ENCODE measurements at places on chromosomes 1 and 21.
A peak's percentile ranks its signal among the peaks of the same experiment; 100 is the strongest.

DNA sequence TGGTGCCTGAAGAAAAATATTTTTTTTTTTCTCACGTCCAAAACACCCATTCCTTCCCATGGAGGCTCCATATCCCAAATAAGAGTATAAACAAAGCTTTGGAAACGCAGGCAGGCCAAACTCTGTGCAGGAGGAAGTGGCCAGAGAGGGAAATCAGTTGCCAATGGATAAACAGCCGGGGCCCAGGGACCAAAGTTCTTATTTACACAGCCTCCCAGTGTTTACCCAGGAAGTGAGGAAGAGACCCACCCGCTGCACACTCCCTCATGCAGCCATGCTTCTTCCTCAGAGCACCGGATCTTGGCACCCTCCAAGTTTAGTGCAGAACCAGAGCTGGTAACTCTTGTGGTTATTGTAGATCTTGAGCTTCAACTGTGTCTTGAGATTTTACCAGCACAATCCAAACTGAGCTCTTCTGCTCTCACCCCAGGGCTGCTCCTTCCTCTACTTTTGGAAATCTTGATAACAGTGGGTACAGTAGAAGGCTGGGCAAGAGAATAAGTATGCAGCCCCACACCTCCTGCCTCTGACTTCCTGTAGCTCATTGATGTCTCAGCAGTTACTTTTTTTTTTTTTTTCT, 14.2 kb downstream of the MARCKSL1 start:
- DNase-seq = peak; percentile 18

DNA sequence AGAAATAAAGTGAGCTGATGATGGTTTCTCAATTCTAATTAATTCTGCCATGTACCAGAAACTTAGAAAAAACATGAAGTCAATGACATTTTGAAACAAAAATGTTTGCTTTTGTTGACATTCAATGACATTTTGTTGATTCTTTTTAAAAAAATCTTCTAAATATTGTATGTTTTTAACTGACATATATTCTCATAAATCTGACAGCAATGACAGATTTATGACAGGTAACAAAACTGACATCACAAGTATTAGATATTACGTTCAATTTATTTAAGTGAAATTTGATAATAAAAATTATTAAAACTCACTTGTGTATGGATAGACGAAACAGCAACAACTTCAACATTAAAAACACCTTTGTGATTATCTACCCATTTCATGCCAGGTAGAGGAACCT, 36.0 kb upstream of the ANGPTL3 start:
- DNase-seq = no peak

GRCh38 chr1:113133038-113133437, 60.0 kb downstream of the LRIG2 start:
- peak; percentile 30 for DNase-seq

- no peak for DNase-seq
These were observed 88.1 kb downstream of the GPATCH2 start for GRCh38 chr1:217542837-217543236.

GRCh38 chr1:229171934-229172333, 99.0 kb upstream of the RAB4A start:
- DNase-seq = no peak

GRCh38 chr1:154716011-154716410, 108.0 kb upstream of the ADAR start:
- no peak for DNase-seq

GRCh38 chr21:44800971-44801467, 601 bp downstream of the UBE2G2 start:
- DNase-seq = peak; percentile 32

GRCh38 chr21:33112681-33113080, 42.7 kb downstream of the OLIG1 start:
- DNase-seq = no peak

DNA sequence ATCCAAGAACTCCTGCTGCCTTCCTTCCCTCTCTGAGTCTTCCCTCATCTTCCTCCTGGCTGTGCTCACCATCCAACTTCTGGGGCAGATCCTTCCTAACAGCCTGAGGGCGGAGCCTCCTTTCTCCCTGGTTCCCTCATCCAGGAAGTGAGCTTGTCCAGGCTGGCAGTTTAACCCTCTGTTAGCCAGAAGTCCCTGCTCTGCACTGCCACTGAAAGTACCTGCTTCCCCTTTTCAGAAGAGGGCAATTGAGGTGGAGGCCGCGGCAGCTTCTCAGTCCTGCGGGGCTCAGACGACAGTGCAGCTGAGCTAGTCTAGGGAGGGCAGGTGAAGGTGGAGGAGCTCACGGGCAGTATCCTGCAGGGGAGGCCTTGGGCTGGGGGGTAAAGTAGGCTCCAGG, 149.1 kb downstream of the FCRL5 start:
- no peak for DNase-seq

DNA sequence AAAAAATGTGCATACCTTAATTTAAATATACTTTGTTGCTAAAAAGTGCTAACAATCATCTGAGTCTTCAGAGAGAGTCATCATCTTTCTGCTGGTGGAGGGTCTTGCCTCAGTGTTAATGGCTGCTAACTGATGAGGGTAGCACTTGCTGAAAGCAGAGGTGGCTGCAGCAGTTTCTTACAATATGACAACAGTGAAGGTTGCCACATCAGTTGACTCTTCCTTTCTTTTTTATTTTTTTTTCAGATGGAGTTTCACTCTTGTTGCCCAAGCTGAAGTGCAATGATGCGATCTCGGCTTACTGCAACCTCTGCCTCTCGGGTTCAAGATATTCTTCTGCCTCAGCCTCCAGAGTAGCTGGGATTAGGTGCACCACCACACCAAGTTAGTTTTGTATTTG, 2.6 kb upstream of the CFAP45 start:
- no peak for DNase-seq

- no peak for DNase-seq
These were observed 214 bp downstream of the NCAM2 start for GRCh38 chr21:20998456-20998789.

GRCh38 chr1:112231331-112231730, 164.7 kb upstream of the CTTNBP2NL start:
- no peak for DNase-seq

DNA sequence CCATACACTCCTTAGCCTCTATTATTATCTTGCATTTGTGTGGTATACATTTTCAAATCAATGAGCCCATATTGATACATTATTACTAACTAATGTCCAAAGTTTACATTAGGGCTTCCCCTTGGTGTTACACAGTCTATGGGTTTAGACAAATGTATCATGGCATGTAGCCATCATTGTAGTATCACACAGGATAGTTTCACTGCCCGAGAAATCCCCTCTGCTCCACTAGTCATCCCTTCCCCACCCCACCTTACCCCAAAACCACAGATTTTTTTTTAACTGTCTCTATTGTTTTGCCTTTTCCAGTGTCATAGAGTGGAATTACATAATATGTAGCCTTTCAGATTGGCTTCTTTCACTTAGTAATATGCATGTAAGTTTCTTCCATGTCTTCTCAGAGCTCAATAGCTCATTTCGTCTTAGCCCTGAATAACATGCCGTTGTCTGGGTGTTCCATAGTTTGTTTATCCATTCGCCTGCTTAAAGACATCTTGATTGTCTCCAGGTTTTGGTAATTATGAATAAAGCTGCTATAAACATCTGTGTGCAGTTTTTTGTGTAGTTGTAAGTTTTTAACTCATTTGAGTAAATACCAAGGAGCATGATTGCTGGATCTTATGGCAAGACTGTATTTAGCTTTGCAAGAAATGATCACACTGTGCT, 86.4 kb upstream of the LYST start:
- DNase-seq = peak; percentile 62

- no peak for DNase-seq
These were observed 40.6 kb downstream of the SRRM1 start for GRCh38 chr1:24683713-24684162.

- no peak for DNase-seq
These were observed 12.6 kb upstream of the ADORA3 start for GRCh38 chr1:111516005-111516535.

DNA sequence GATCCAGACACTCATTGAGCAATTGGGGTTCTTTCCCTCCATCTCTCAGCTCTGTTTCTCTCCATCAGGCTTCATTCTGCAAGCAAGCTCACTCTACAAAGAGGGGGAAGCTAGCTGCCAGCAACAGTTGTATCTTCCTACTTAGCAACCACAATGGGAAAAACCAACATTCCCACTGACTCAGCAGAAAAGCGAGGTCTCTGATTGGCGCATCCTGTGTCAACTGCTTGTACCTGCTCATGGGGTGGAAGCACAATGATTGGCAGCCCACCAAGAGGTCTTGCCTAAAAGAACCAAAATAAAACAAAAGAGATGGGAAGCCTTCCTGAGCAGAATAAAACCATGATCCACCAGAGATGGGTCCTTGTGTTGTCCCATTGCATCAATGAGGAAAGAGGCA, 4.0 kb upstream of the CDA start:
- no peak for DNase-seq

- DNase-seq = no peak
These were observed 3.3 kb downstream of the SH3BP5L start for GRCh38 chr1:248822148-248823032.

DNA sequence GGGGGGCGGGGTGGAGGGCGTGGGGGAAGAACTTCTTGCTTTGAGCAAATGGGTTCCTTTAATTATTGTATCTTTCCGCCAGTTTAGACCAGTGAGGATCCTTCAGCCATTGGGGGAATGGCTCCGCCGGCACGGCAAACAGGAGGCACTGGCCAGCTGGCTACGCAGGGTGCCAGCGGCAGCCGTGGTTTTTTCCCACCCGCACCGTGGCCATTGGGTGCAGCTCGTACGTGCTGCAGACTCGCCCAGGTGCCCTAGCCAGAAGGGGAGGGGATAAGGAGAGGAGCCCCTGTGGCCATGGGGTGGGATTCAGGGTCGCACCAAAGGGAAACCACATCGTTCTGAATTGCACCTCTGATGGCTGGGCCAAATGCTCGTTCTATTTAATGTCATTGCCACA, 65.6 kb downstream of the RGSL1 start:
- no peak for DNase-seq

- peak; percentile 91 for DNase-seq
These were observed 448 bp upstream of the ASAP3 start for GRCh38 chr1:23484253-23485001.

- DNase-seq = no peak
These were observed at the start of gene LRRC53 for GRCh38 chr1:74512170-74512915. LRRC53 (minus strand) TSS chr1:74512611; CDS start chr1:74483349, 29,262 bp downstream.

- DNase-seq = no peak
These were observed 36.1 kb downstream of the B3GALT5 start for GRCh38 chr21:39648879-39649278.

GRCh38 chr1:218346391-218347204, 1.5 kb downstream of the TGFB2 start:
- no peak for DNase-seq

- no peak for DNase-seq
These were observed 229.2 kb downstream of the TTLL7 start for GRCh38 chr1:83769594-83770318.

- no peak for DNase-seq
These were observed 5.2 kb upstream of the LRRC8D start for GRCh38 chr1:89815611-89816010.

- no peak for DNase-seq
These were observed 585.8 kb upstream of the ZRANB2 start for GRCh38 chr1:71666609-71667008.

- no peak for DNase-seq
These were observed 48.2 kb downstream of the TBX19 start for GRCh38 chr1:168328731-168329364.

DNA sequence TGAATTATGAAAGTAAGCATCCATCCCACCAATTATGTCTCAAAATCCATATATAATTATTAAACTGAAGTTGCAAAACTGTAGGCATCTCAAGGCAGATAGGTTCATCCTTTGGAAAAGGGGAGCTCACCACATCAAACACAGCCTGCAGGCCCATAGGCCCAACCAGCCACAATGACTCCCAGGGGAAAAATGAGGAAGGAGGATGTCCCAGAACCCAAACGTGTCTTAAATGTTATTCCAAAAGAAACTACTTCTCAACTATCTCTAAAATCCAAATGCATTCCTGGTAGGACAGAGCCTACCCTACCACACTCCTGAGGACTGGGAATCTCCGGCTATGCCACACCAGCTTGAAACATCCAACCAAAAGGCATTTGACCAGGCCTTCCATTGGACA, 12.8 kb downstream of the TIAM1 start:
- DNase-seq = no peak

GRCh38 chr1:22245726-22246125, 102.8 kb upstream of the WNT4 start:
- DNase-seq = no peak

DNA sequence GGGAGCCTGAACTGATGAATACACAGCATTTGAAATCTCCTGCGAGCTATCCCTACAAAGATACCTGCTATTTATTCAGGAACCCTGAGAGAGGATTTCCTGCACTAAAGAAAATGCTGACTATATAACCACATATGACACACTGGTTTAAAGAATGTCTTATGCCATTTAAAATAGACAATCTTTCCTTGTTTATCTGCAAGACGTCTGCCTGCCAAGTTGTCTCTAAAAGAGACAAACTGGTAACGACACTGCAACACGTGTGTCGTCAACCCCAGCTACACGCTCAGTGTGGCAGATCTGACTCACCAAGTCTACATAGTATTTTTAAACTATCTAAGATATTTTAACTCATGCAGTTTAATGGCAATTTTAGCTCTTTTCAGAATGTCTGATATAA, 42.7 kb downstream of the APP start:
- no peak for DNase-seq

GRCh38 chr1:235639226-235640205, 10.1 kb downstream of the GNG4 start:
- DNase-seq = no peak

DNA sequence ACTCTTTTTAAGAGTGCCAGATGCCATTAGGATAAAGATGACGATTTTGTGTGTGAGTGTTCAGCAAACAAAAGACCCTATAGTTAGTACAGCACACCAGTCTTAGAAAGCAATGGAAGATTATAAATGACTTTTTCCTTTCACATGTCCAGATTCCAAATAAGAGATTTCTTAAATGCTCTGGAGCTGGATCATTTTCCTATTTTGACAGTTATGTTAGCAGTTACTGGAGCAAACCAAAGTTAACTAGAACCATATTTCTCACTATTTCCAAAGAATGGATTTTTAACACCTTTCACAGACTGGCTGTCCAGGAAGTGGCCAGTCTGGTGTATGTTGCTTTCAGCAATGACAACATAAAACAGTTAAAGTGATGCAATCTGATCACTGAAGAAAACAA, 905.8 kb upstream of the ADGRL2 start:
- no peak for DNase-seq

DNA sequence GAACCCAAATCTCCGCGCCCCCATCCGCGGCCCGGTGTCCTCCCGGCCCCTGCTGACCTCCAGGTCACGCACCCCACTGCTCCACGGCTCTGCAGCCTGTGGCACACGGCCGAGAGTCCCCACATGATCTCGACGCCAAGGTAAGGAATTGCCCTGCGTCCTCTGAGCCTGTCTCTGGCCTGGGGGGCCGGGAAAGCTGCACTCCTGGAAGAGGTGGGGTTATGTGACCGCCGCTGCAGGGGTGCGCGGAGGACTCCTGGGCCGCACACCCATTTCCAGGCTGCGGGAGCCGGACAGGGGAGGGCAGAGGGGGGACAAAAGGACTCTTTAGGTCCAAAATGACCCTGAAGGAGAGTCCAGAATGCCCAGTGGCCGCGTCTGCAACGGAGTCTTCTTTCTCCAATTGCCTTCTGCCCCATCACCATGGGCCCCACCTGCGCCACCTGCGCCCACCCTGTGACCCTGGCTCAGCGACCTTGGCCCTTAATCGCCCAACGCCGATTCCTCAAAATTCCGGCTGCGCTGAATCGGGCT, 997 bp upstream of the SIM2 start:
- no peak for DNase-seq
